ENCODE measurements at places on chromosomes 3 and 15. TPM values are rescaled to one million over a fixed set of nuclear protein-coding genes. Genes with fewer than 3 reads are reported as not detected.

GRCh38 chr3:17039594-17039993 lies 154.8 kb downstream of the PLCL2 start:
- peak; percentile 42 for DNase-seq

DNA sequence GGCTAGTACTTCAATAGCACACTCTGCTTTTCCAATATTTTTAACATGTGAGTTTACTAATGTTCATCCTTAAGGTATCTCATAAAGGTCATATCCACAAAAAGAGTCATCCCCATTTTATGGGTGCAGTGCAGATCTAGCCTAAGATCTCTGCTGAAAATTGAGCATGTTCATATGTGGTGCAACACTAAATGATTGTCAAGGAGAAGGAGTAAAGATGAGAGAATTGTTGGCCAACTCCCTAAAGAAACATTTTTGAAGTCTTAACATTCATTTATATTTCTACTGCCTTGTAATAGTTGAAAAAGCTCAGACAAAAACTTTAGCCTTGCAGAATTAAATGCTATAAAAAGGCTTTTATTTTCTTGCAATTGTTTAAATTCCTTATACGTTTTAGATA lies 1159.6 kb downstream of the TBL1XR1 start:
- DNase-seq, result no peak

DNA sequence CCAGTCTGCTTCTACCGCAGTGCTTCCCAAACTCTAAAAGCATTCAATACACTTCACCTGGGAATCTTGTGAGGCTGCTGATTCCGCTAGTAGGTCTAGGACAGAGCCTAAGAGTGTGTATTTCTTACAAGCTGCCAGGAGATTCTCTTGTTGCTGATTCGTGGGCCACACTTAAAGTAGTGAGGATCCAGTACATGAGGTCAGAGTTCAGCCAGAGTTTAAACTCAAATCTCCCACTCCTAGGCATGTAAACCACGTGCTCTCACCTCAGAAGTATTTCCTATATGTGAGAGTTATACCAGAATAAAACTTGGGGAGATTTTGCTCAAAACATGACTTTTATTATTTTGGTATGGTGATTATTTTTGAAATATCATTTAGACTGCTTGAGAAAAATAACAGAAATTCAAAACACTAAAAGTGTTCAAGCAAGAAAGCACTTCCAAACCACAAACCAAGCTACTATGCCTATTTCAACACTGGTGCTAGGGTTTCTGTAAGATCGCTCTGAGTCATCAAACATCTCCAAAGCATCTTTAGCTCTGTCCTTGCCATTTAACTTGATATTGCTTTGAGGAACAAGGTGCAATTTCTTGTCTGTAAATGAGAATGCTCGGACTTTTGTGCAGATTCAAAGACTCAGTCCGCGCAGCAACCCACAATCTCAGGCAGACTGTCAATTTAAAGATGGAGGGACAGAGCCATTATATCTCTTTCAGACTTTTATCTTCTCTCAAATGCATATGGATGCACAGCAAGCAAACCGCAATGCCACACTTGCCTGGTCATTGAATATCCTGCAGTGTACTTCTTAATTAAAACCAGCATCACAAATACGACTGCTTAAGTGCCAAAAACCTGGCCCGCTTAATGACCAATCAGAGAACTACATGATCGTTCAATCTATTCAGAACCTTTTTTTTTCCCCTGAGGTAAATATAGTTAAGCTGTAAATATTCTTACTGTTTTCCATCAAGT lies 59.8 kb downstream of the AGTR1 start:
- DNase-seq, result no peak

DNA sequence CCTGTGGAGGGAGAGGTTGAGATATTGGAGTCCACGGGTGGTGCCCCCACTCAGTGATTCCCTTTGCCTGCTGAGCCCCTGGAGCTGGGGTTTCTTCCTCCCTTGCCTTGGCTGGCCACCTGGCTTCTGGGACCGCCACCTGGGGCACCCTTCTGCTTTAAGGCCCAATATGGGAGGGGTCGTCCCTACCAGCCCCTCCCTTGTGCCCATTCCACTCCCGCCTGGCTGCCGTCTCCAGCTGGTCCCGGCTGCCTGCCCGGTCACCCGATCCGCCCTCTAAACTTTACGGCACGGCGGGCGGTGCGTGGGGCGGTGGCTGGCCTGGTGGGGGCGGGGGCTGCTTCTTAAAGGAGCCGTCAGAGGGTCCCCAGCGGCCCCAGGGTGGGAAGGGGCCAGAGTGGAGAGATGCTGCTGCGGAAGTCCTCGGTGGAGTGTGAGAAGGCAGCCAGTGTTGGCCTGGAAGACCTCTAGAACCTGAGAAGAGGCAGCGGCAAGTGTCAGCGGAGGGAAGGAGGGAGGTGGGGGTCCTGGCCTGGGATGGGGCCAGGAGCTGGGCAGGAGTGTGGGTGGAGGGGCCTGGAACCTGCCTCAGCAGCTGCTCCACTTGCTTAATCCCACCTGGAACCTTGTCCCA lies 1.6 kb upstream of the SEMA3B start:
- DNase-seq, result no peak

FBXW12 gene
- not detected for total RNA-seq

GRCh38 chr3:14957925-14958324 lies 10.5 kb downstream of the NR2C2 start:
- no peak for DNase-seq

DNA sequence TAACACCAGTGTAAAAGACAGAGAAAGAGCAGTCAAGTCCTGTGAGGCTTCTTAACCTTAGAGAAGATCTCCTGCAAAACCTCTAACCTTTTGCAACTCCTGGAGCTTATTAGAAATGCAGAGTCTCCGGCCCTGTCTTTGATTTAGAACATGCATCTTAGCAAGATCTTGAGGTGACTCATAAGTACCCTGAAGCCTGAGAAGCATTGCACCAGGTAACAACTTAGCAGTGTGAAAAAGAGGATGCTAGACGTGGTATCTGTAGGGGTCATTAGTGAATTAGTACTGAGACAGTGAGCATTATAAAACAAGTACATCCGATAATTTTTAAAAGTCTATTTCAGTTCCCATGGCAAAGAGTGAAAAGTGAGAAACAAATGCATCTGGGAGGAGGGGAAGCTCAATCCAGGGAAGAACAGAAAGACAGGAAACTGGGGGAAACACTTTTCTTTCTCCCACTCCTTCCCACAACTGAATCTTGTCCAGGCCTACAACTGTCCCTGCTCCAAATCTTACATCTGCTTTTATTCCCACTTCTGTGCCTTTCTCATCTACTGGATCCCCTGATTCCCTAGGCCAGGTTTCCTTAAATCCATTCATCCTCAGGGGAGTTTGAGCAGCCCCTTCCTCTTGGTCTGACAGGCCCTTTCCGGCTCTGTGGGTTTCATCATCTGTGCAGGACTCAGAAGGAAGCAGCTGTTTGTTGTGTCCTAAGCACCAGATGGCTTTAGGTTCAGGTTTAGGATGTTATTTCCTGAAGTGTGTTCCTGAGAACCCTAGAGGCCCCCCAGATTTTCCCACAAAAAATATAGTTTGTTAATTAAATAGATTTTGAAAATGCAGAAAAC lies 128.1 kb upstream of the IL12A start:
- no peak for DNase-seq

DNA sequence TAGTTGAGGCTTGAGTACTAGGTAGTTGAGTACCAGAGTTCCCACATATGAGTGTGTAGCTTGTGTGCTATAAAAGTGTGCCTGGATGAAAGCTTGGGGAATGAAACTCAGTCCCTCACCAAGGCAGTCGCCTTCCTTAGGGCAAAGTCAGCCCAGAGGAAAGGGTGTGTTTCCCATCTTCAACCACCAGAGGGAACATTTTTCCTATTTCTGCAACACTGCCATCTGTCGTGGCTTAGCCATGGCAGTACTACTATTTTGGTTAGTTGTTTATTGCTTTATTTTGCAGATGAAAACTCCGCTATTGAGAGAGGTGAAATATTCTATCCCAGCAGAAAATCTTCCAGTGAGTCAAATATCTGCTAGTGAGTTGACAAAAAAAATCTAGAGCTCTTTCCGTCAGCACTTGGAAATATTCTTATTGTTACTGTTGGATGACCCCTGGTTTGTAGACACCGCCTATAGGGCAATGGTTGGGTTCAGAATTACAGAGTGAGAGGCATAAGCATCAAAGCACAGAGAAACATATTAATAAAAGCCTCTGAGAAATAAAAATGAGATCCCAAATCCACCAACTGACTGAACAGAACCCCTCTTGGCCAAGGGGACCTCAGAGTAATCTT lies 239.9 kb downstream of the CPNE4 start:
- DNase-seq, result peak; percentile 77

- no peak for DNase-seq
Measured at GRCh38 chr3:37668431-37668817, 193.3 kb upstream of the CTDSPL start.

GRCh38 chr3:109161487-109162123 lies 25.1 kb downstream of the C3orf85 start:
- no peak for DNase-seq

DNA sequence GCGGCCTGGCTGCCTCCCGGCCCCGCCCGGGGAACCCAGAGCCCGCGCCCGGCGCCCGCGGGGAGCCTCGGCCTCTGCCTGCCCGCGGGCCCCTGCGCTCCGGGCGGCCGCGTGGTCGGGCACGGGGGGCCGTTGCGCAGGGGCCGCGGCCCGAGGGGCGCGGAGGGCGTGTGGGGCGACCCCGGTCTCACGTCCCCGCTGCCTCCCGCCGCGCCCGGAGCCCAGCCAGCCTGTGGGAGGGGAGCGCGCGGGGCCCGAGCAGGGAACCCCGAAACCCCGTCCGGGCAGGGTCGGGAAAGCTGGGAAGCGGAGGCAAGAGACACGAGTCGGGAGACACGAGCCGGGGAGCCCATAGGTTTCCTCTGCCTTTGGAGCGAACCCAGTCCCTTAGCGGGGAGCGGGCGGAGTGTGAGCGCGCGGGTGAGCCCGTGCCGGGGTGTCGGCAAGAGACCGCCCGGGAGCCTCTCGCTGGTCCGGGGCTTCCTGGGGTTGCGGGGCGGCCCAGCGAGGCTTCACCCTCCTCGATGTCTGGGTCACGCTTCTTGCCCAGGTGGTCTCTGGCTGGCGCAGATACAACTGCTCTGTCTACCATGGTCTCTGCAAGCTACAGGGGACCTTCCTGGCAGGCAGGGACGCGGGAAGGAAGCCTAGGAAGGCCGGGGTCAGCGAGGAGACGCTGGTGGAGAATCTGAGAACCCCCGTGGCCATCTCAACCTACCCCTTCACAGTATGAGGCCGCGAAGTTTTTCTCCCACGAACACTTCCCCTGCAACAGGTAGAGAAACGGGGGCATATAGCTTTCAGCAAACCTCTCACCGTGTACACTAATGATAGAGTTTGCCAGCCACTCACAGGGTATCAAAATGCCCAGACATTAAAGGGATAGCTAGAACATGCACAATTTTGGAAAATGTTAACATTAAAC lies 586 bp downstream of the LRRK1 start:
- peak; percentile 59 for DNase-seq

DNA sequence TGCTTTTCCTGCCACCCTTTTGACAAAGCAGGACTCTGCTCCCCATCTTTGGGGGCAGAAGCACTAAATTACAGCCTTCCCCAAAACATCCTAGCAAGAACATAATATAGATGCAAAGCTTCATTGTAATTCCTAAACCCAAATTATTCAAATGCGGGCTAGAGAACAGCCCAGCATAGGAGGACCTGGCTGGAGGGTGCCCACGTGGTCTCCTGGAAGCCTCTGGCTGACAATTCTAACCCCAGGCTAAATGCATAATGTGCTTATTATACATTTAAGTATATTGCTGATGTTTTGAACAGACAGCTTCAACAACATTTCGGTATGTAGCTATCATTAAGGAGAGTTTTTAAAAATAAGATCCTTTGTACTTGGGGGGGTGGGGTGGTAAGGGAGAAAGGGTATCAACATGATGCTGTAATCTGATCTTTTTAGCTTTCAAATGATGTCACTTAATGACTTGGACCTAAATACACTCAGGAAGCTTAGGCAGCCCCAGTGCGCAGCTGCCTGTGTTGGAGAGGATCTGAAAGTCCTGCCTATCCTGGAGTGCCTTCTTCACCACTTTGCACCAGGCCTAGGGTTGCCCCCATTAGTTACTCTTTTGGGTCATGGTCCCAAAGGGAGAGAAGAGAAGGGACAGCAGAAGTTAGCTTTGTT lies 57.2 kb upstream of the USP3 start:
- no peak for DNase-seq

C3orf80 gene
- total RNA-seq, result 3.0 TPM

GRCh38 chr3:52197499-52197841 lies 490 bp upstream of the ALAS1 start:
- no peak for DNase-seq

GPR176 gene
- 10.2 TPM for total RNA-seq

- DNase-seq, result peak; percentile 91
Measured at GRCh38 chr3:186614597-186615483, 2.0 kb downstream of the AHSG start.

- peak; percentile 63 for DNase-seq
Measured at GRCh38 chr3:180680097-180680430, 775 bp upstream of the CCDC39 start.

CLRN1 gene
- not detected for total RNA-seq
